ENCODE measurements at places on chromosomes 16 and 17.
A peak's percentile ranks its signal among the peaks of the same experiment; 100 is the strongest.

GRCh38 chr17:7579834-7580603 is 581 bp downstream of the CD68 start:
- DNase-seq: peak; percentile 38

DNA sequence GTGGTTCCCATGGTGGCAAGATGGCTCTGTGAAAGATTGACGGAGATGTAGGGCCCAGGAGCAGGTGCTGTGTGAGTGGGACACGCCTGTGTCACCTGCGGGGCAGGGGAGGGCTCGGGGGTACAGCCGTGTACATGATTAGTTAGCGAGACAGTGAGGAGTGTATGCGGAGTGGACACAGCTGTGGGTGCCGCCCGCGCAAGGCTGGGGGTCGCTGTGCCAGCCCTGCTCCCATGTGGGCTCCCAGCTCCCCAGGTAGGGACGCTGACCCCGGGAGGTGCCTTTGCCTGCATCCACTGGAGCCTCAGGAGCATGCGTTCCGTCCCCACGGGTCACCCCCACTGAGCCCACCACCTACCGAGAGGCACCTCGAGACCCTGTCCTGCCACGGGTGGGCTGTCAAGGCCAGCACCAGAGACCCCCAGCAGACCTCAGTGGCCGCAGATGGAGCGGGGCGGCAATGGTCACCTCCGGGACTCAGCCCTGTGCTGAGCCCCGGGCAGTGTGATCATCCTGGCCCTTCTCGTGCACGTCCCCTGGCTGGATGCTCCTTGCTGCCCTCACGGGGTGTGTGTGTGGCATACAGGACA is 7.4 kb downstream of the CAPN15 start:
- no peak for DNase-seq

GRCh38 chr17:50188921-50189549 is 12.4 kb downstream of the COL1A1 start:
- DNase-seq: no peak

GRCh38 chr16:84610376-84610775 is 7.5 kb downstream of the COTL1 start:
- DNase-seq: no peak

DNA sequence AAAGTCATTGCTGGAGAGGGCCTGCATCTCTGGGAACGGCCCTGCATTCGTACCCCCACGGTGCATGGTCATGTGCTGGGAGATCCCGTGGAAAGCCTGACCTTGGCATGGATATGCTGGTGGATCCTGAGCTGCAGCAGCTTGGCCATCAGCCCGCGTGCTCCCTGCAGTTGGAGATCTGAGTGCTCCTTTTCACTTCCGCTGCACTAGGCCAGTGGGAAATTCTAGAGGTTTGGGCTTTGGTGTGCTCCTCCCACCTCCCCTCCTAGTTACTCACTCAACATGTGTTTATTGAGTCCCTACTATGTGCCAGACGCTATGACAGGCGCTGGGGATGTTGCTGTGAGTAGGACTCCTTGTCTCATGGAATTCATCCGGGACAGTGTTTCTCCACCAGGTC is 91.1 kb downstream of the RGS9 start:
- no peak for DNase-seq

- no peak for DNase-seq
Observed at GRCh38 chr17:2138318-2138717, 83.4 kb downstream of the HIC1 start.

DNA sequence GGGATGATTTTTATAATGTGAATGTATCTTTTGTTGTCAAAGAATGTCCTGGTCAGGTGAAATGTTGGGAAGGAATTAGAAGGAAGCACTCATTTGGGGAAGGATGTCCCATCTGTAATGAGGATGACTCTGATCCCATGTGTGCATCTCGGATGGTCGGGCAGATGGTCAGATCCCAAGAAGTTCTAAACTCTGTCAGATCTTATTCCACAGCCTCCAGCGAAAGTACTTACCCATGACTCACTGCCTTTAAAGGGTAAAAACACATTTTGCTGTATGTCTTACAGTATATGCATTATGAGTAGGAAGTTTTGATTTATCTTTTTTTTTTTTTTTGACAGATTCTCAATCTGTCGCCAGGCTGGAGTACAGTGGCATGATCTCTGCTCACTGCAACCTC is 548 bp upstream of the KRTAP4-11 start:
- no peak for DNase-seq

DNA sequence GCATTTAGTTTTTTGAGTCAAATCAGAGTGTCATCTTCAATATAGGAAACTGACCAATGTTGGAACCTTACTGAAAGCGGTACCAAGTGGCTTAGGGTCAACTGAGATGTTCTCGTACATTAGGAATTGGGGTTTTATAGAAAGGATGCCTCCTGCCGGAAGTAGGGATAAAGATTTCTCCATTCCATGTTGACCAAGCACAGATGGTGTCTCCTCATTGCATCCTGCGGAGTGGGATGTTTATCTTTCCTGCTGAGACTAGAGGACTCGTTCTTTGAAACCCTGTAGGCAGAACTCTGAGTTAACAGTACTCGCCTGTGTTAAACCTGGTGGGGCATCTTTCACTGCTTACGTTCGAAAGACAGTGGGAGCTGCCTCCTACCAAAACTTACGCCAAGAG is 1.4 kb downstream of the SHISA6 start:
- DNase-seq: no peak

- DNase-seq: peak; percentile 18
Observed at GRCh38 chr16:88448461-88449266, 4.4 kb upstream of the ZFPM1 start.

GRCh38 chr17:8870406-8871040 is 3.0 kb upstream of the PIK3R6 start:
- DNase-seq: no peak

DNA sequence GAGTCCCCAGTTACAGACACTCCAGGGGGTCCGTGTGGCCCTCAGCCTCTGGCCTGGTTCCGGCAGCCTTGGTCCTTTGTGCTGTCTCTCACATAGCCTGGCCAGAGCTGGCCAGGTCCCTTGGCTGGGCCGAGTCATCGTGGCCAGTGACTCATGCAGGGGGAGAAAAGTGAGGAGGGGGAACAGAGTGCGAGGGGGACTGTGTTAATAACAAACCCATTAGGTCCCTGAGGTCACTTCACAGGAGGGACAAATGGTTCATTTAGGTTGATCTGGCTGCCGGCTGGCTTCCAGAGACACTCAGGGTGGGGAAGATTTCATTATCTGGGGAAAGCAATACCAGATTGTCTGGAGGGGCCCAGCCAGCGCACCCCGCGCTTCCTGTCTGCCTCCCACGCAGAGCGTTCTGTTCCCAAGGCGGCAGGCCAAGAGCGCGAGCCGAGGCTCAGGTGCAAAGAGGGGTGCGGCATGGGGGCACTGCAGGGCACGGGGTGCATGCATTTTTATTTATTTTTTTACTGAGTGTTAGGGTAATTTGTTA is 223.1 kb downstream of the SEC14L1 start:
- no peak for DNase-seq

DNA sequence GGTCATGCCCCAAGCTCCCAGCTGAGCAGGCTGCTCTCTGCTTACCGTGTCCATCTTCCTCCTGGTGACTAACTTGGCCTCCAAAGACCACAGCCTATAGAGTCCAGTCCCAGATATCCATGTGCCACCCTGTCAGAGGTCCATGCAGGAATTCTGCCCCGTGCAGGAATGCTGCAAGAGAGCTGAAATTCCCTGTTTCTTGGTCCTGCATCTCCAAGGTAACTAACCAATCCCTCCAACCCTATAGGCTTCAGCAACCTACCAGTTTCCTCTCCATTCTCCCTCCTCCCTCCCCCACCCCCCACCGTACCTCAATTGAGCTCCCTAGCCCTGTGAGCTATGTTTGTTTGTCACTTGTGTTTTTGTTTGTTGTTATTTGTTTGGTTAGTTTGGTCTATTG is 9.6 kb upstream of the MKS1 start:
- DNase-seq: no peak

GRCh38 chr16:85393674-85394451 is 219.3 kb upstream of the GSE1 start:
- DNase-seq: no peak

GRCh38 chr17:13420418-13420826 is 181.3 kb downstream of the HS3ST3A1 start:
- no peak for DNase-seq

- DNase-seq: no peak
Observed at GRCh38 chr17:82645516-82645915, 2.7 kb downstream of the WDR45B start.

DNA sequence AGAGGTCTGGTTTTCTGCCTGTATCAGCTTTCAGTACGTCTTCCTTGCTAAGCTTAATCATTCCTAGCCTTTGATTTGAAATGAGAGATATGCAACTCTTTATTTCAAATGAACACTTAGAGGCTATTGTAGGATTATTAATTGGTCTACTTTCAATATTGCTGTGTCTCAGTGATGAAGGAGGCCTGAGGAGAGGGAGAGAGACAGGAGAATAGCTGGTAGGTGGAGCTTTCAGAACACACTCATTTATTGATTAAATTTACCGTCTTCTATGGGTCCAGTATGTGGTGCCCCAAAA is 187.0 kb downstream of the BCAS3 start:
- no peak for DNase-seq

- no peak for DNase-seq
Observed at GRCh38 chr17:41446806-41447205, 6.0 kb upstream of the KRT38 start.

DNA sequence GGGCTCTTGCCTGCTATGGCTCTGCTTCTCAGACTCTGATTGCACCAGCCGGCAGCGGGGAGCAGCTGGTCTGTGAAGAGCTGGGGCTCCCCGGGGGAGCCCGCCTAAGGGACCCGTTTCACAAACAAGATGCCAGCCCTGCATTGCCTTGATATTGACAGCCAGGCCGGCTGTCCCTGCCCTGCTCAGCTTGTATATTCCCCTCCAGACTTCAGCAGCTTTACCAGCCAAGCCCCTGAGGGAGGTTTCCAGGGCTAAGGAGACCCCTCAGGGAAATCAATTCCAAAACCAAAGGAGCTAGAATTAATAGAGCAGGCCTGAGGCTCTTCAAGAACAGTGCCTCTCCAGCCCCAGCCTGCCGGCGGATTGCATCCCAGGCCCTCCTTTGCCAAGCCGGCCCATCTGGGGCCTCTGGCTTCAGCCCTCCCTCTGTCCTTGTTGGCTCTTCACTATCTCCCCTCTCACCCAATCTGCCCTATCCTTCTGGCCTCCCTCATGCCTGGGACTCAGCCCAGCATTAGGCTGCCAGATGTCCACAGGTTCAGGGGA is 5.7 kb downstream of the CALB2 start:
- DNase-seq: no peak

- no peak for DNase-seq
Observed at GRCh38 chr17:65131946-65132345, 5.2 kb upstream of the RGS9 start.

DNA sequence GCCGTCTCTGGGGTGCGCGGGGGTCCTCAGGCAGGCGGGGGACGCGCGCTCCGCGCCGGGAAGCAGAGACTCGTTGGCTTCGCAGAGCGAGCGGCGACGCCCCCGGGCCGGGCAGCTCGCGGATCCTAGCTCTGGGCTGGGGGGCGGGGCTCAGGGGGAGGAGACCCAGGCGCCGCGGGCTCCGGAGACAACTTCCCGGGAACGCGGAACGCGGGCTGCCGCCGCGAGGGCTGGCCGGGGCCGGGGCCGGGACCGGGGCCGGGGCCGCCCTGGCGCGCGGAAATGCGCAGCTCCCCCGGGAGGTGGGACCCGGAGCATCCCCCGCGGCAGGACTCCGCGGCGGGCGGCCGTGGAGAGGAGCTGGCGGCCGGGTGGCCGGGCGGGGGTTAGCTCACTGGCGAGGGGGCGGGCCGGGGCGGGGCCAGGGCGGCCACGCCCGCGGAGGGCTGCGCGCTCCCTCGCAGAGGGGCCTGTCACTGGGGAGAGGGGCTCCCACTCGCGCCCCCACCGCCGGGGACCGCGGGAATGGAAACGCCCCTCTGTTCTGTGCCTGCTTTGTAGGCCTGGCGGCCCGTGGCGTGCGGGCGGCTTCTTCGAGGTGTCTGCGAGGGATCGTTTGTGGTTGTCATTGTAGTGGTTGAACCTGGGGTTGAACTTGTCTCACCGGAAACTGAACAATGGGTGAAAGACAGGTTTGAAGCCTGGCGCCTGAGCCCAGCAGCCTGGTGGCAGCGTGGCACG is at the start of gene GAS7:
Gene GAS7, minus strand, starts transcription at position 98 of the 741 bp plus-strand sequence.
- DNase-seq: no peak

- DNase-seq: no peak
Observed at GRCh38 chr16:80711406-80711805, 93.0 kb downstream of the CDYL2 start.

GRCh38 chr17:46009681-46010596 is 10.9 kb downstream of the STH start:
- DNase-seq: no peak

DNA sequence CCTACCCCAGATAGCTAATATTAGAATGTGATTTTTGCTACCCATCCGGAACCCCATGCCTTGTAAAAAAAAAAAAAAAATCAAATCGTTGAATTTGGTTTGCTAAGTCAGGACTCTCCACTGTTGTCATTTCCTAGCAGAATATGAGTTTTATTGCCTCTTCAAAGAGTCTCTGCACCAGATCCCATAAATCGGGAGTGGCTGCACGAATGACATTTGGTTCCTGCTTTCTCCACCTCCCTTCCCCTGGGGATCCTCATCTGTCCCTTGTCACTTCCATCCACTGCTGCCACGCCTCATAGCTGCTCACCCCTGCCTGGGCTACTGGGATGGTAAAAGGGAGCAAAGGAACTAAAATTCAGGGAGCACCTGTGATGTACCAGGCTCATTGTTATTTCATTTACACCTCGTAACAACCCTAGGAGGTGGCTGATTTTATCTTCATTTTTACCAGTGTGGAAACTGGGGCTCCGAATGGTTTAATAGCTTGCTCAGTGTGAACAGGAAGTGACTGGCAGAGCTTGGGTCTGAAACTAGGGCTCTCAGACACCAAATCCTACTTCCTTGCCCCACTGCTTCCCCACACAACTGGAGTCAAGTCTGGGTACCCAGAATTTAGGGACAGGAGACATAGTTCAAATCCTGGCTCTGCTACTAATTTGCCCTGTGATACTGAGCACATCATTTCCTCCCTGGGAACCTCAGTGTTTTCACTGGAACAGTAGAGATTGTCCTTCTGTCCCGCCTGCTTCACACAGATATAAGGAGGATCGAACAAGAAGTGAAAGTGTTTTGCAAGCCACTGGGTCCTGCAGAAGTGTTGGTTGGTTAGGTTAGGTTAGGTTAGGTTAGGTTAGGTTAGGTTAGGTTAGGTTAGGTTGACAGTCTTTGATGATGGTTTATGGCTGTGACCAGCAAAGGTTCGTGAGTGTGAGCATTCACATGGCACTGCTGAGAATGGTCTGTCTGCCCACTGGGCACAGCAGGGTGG is 585 bp upstream of the KRT36 start:
- no peak for DNase-seq

All from NCI-H2081 (cell line).